Sciatic nerve (tissue), 2 donors: ENCODE measurements at places on chromosomes 12 and 14. TPM values are rescaled to one million over a fixed set of nuclear protein-coding genes. Genes with fewer than 3 reads are reported as not detected.
A peak's percentile ranks its signal among the peaks of the same experiment; 100 is the strongest.

TAS2R30 gene
- total RNA-seq = 8.1 TPM

DNA sequence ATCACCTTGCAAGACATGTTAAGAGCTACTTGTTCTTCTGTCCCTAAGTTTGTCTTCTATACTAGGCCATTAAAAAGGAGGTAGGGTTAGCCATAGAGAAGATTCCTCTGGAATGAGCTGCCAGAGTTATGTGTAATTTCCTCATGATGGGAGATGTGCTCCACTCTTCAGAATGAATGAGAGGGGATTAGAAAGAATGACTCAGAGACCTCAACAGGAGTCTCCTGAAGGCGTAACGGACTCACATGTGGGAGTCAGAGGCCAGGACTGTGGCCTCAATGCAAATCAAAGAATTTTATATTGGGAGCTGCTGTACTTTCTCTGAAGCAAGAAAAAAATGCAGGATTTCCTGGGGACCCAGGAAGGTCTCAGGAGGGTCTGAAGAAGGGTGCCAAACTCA is 87.8 kb upstream of the ATXN7L3B start:
- no peak for DNase-seq

SCNN1A gene
- 16.8 TPM for total RNA-seq

- DNase-seq = no peak
Measured at GRCh38 chr12:87270919-87271318, 758.3 kb downstream of the C12orf50 start.

GRCh38 chr12:108511633-108512540 is 3.2 kb upstream of the FICD start:
- peak; percentile 85 for DNase-seq

RAPGEF3 gene
- 73.4 TPM for total RNA-seq
